ENCODE measurements at places on chromosomes 4 and X. TPM values are rescaled to one million over a fixed set of nuclear protein-coding genes. Genes with fewer than 3 reads are reported as not detected.
A peak's percentile ranks its signal among the peaks of the same experiment; 100 is the strongest.

PDZD4 gene
- total RNA-seq = 5.7 TPM

- H3K27me3 ChIP-seq = no peaks in the 10 kb centered on the region
- no peak overlapping the region for H3K27ac ChIP-seq
- H3K4me1 ChIP-seq = no peaks in the 10 kb centered on the region
- DNase-seq = no peak
Observed at GRCh38 chr4:137063961-137064360, 468.3 kb downstream of the PCDH18 start.

GRCh38 chrX:106903291-106903824 is at the start of gene RIPPLY1:
TSS of gene RIPPLY1 (minus strand) at chrX:106903341. CDS start at chrX:106903287, 54 bp downstream.
- DNase-seq = no peak
- H3K36me3 ChIP-seq = no peaks in the 10 kb centered on the region
- no peak within 1 kb of the TSS for H3K27ac ChIP-seq
- H3K4me1 ChIP-seq = no peaks in the 10 kb centered on the region

DNA sequence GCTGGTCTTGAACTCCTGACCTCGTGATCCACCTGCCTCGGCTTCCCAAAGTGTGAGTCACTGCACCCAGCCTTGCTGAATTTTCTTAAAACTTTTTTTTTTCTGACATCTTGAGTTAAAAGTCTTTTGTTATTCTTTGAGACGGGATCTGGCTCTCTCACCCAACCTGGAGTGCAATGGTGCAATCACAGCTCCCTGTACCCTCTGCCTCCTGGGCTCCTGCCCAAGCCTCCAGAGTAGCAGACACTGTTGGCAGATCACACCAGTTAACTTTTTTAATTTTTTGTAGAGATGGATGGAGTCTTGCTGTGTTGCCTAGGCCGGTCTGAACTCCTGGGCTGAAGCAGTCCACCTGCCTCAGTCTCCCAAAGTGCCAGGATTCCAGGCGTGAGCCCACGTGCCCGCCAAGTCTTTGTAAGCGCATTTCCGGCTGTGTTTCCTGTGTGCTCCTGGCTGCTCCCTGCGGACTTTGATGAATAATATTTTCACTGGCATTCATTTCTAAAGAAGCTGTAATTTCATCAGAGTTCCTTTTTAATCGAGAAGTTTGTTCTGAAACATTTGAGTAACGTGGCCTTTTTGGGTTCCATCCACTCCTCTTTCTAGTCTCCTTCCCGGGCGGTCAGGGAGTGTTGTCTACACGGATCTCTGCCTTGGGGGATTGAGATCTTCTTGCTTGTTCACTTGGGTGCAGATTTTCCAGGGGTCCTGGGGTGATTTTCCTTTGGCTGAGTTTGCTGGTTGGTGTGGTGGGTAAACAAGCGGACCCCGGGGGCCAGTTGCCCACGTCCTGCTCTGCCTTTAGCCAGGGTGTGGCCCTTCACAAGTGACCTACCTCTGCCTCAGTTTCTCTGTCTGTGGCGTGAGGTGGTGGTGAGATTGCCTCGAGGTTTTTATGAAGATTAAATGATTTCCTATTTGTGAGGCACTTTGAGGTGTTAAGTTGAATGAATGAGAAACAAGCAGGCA is 44.4 kb downstream of the PCGF3 start:
- no peak for DNase-seq
- H3K4me1 ChIP-seq = no peaks in the 10 kb centered on the region
- H3K27ac ChIP-seq = no peak overlapping the region
- no peak overlapping the region for H3K4me3 ChIP-seq

HSFX1 gene
- 0.43 TPM for total RNA-seq

DNA sequence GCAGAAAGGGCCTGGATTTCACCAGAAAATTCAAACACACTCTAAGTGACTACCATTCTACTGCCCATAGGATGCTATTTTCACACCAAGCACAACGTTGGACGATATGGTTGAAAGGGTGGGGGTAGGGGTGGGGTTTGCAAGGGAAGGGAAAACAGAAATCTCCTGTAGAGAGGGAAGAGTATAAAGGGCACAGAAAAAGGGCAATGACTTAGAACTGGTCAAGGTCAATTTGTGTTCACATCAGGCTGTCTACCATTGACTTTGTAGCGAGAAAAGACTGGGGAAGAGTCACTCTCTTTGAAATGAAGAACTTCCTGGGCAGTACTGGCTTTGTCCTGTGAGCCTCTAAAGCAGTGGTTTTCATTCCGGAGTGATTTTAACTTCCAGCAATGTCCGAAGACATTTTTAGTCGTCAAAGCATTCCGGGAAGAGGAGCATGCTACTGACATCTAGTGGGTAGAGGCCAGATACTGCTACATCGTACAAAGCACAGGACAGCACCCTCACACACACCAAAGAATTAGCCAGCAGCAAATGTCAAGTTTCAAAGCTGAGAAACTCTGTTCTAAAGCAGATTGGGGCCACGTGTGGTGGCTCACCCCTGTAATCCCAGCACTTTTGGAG is 48.4 kb upstream of the SLC7A3 start:
- no peaks in the 10 kb centered on the region for H3K36me3 ChIP-seq

DNA sequence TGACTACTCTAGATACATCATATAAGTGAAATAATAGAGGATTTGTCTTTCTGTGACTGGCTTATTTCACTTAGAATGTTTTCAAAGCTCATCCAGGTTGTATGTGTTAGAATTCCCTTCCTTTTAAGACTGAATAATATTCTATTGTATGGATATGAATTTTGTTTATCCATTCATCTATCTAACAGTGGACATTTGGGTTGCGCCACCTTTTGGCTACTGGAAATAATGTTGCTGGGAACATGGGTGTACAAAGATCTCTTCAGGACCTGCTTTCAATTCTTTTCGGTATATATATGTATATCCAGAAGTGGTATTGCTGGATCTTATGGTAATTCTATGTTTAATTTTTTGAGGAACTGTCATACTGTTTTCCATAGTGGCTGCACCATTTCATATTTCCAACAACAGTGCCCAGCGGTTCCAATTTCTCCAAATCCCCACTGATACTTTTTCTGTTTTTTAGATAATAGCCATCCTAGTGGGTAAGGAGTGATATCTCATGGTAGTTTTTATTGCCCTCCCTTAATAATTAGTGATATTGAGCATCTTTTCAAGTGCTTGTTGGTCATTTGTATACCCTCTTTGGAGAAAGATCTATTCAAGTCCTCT is 3.4 kb upstream of the SCD5 start:
- H3K4me3 ChIP-seq = no peak overlapping the region
- no peak overlapping the region for H3K27ac ChIP-seq
- no peaks in the 10 kb centered on the region for H3K36me3 ChIP-seq
- no peak for DNase-seq
- H3K27me3 ChIP-seq = peaks cover 29% of the 10 kb centered on the region

DNA sequence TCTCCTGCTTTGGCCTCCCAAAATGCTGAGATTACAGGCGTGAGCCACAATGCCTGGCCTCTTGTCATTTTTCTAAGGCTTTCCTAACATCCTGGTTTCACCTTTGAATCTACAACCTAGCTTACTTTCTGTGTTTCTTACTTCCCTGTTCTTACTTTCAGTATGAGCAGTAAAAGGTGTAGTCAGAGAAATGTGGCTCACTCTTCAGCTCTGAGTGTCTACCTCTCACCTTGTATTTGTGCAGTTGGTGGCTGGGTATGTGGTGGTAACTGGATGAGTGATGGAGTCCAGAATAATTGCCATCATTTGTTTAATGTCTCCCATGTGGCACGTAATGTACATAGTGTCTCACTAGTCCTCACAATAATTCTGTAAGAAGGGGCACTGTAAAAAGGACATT is 19.1 kb upstream of the CXCL11 start:
- peak overlapping the region; percentile 49 for H3K27ac ChIP-seq
- DNase-seq = peak; percentile 56
- peaks cover 18% of the 10 kb centered on the region for H3K27me3 ChIP-seq

GRCh38 chrX:71096760-71097032 is 1.0 kb downstream of the FOXO4 start:
- no peaks in the 10 kb centered on the region for H3K36me3 ChIP-seq
- H3K4me1 ChIP-seq = peaks cover 30% of the 10 kb centered on the region
- peak overlapping the region; percentile 84 for H3K4me3 ChIP-seq
- no peaks in the 10 kb centered on the region for H3K27me3 ChIP-seq
- DNase-seq = no peak

PRR32 gene
- not detected for total RNA-seq

DNA sequence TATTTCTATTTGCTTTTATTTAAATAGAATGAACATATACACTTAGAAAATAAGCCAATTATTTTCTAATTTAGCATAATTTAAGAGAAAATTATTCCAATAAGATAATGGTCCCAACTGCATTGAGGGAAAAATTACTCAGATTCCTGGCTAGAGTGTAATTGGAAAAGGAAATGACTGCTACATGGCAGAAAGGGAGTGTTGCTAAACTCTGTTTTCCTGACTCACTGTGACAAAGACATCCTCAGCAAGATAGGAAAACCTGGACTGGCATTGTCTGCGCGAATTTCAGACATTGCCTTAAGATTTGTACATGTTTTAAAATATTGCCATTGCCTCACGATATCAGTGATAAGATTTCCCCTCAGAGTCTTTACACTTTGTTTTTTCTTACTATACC is 8.2 kb downstream of the TNIP3 start:
- H3K4me3 ChIP-seq = peak overlapping the region; percentile 29
- peaks cover 12% of the 10 kb centered on the region for H3K27me3 ChIP-seq
- peaks cover 29% of the 10 kb centered on the region for H3K36me3 ChIP-seq
- peaks cover 54% of the 10 kb centered on the region for H3K4me1 ChIP-seq
- DNase-seq = no peak

DNA sequence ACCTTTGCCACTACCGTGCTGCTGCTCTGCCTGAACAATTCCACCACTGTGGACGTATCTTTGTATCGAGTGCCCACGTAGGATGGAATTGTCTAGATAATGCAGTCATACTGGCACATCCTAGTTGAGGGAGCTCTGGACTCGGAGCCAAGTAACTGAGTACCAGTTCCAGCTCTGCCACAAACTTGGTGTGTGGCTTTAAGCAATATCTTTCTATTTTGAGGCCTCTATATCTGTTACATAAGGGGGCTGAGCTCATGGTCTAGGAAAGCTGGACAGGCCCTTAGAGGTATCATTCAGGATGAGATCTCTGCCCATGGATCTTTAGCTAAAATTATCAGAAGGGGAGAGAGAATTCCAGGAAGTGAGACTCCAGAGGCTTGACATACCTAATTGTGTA is 12.4 kb downstream of the GABRE start:
- H3K27ac ChIP-seq = no peak overlapping the region
- no peaks in the 10 kb centered on the region for H3K27me3 ChIP-seq
- no peaks in the 10 kb centered on the region for H3K36me3 ChIP-seq
- no peak for DNase-seq
- no peak overlapping the region for H3K4me3 ChIP-seq

DNA sequence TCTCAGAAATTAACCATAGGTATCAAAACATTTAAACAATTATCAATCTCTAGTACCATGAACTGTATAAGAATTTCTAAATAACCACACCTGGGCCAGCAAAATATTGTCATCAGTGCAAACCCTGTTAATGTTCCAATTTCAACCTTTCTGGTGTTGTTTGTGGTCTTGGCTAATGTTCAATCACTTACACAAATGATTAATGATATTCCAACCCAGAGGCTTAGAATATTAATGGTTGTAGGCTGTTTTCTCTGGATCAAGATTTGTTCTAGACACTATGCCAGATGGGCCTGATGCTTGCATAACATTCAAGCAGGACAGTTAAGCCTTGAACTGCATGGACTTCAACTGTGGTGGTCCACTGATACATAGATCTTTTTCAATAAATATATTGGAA is 69.1 kb downstream of the HS3ST1 start:
- H3K4me1 ChIP-seq = no peaks in the 10 kb centered on the region

GRCh38 chrX:7801711-7802110 is 41.3 kb upstream of the VCX start:
- no peak overlapping the region for H3K4me3 ChIP-seq
- DNase-seq = no peak
- no peak overlapping the region for H3K27ac ChIP-seq
- no peaks in the 10 kb centered on the region for H3K27me3 ChIP-seq
- no peaks in the 10 kb centered on the region for H3K4me1 ChIP-seq

SLC2A9 gene
- total RNA-seq = 0.10 TPM

GRCh38 chr4:185242749-185243533 is 33.5 kb downstream of the SNX25 start:
- peaks cover 33% of the 10 kb centered on the region for H3K4me1 ChIP-seq
- no peaks in the 10 kb centered on the region for H3K27me3 ChIP-seq
- H3K36me3 ChIP-seq = peaks cover 2% of the 10 kb centered on the region
- peak; percentile 26 for DNase-seq
- H3K4me3 ChIP-seq = no peak overlapping the region

TCEAL3 gene
- 4.8 TPM for total RNA-seq

BANK1 gene
- not detected for total RNA-seq

GRCh38 chrX:154530286-154530685 is 14.3 kb upstream of the FAM3A start:
- H3K27ac ChIP-seq = no peak overlapping the region
- no peak for DNase-seq
- peaks cover 21% of the 10 kb centered on the region for H3K4me1 ChIP-seq
- peaks cover 3% of the 10 kb centered on the region for H3K36me3 ChIP-seq

MGAT4D gene
- total RNA-seq = not detected

DNA sequence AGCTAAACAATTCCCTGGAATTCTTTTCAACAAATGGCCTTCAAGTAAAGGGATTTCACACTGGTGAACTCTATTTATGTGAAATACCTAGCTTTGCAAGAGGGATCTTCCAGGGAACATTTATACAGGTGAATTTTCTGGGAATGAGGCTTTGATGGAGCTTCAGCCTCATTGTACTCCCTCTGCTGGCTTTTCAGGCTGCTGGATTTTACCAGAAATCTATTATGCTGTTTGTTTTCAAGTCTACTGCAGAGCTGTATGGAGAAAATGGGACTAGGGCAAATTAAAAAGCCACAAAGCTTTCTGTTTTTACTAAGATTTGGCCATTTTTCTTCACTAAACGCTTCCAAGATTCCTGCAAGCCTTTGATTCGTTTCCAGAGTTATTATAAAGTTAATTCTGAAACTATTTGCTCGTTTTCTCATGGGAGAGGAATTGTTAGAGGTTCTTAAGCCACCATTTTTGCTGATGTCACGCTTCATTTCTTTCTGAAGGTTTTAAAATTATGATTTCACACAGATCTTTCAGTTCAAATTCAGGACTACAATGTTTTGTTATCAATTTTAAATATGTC is 31.6 kb downstream of the KDM6A start:
- no peaks in the 10 kb centered on the region for H3K27me3 ChIP-seq
- peaks cover 61% of the 10 kb centered on the region for H3K4me1 ChIP-seq
- H3K4me3 ChIP-seq = no peak overlapping the region
- no peak for DNase-seq

GAGE12H gene
- total RNA-seq = not detected

MAGEA2B gene
- not detected for total RNA-seq

BLTP1 gene
- 30.7 TPM for total RNA-seq

FBXL5 gene
- 26.5 TPM for total RNA-seq
